Muscle of arm (tissue), 14 donors: ENCODE measurements at places on chromosomes 1 and 21. TPM values are rescaled to one million over a fixed set of nuclear protein-coding genes. Genes with fewer than 3 reads are reported as not detected.

GRCh38 chr1:10471411-10472219, 714 bp downstream of the DFFA start:
- DNase-seq, result no peak

Gene KRTAP21-2
- not detected for polyA plus RNA-seq

DNA sequence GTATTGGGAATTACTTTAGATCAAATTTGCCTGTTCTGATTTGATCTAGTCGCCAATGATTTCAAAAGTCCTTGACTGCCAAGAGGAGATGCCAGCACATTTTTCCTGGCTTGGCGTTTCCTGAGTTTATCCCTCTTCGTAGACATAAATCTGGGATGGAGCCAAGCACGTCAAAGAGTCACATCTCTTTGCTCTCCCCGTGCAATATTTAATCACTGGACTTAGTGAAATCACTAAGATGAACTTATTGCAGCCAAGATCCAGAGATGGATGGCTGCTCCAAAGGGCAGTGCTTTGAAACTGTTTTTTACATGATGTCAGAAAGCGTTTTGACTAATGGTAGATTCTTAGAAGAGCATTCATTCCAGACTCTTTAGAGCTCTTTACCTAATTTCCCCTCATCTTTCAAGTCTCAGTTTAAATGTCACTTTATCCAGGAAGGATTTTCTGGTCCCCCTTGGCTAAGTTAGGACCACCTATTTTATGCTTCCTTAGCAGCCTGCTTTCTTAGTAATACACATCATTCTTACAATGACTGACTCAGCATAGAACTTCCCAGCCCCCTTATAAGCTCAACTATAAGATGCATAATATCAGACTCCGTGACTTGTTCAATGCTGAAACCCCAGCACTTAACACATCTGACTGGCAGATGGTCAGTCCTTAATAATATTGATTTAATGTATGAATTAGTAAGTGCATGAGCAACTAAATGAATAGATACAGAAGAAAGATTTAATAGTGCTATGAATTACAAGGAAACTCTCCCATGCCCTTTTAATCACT, 94.4 kb upstream of the GREM2 start:
- no peak for DNase-seq

DNA sequence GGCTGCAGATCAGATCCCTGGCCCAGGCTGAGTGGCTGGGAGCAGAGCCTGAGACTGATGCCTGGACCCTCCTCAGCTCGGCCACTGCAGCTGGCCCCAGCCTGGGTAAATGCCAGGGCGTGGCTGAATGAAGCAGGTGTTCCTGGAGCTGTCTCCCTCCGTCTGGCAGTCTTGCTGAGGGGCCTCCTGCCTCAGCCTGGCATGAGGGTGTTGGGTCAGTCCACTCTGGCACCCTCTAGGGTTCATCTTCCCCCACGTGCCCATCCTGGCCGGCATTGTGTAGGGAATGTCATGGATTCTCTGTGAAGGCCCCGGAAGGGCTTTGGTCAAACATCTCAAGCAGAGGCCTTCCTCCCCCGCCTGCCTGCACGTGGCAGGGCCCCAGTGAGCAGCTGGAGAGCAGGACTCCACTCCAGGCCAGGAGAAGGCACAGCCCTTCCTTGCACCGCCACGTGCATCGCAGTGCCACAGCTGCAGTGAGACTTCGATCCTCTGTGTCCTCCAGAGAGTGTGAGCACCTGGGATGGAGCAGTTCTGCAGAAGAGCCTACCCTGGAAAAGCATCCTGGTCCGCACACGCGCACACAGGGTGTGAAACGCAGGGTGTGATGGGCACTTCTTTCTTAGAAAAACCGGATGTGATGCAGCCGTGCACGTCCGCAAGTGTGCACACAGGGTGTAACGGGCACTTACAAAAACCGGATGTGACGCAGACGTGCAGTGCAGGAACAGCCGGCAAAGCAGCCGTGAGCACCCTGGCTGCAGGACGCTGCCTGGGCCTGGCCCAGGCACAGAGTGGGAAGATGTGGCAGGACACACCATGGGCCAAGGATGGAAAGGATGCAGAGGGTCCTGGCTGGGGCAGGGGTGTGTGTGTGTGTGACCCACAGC, 4.6 kb upstream of the KRTAP10-4 start:
- DNase-seq, result no peak

- no peak for DNase-seq
These were observed 59.5 kb upstream of the TLR5 start for GRCh38 chr1:223202376-223203033.

DNA sequence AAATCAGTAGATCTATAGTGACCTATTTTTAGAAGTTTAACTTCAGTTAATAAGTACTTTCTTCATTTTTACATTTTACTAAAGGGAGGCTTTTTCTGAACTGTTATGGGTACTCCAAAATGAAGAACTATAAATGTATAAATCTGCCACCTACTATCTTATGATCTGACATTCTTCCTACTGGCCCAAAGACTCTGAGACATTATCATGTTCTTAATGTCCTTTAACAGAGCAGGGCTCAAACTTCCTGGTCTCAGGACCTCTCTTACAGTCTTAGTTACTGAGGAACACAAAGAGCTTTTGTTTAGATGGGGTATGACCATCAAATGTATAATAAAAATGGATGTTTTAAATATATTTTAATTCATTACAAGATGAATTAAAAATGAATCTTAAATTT, 8.9 kb downstream of the TRIM33 start:
- no peak for DNase-seq

GRCh38 chr1:157363660-157364140, 188.6 kb downstream of the FCRL5 start:
- DNase-seq, result no peak

- DNase-seq, result no peak
These were observed 969 bp downstream of the ACAP3 start for GRCh38 chr1:1306661-1307260.

DNA sequence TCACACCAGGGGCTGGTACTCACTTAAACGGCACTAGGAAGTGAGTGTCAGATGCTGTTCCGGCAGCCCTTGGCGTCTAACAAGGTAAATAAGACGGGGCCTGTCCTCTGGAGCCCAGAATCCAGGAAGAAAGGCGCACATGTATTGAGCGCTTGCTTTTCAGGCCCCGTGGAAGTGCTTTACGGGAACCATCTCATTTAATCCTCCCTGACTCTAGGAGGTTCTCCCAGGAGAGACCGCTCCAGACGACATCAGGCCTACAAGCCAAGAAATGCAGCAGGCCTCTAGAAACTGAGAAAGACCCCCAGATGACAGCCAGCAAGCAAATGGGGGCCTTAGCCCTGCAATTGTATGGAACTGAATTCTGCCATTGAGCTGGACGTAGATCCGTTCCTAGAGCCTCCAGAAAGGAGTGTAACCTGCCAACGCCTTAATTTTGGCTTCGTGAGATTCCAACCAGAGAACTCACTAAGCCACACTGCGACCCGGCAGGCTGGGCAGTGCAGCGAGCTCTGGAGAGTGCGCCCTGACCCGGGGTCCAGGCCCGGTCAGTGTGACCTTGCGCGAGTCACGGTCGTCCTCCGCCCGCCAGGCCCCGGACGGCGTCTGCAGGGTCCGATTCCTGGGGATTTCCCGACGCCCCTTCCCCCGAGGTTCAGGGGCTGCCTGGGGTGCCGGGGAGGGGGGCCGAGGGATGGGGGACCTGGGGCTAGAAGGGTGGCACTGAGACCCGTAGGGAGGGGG, 532 bp upstream of the MANEAL start:
- DNase-seq, result no peak

Gene AZIN2
- not detected for polyA plus RNA-seq

Gene LCA5L
- 2.4 TPM for polyA plus RNA-seq

- no peak for DNase-seq
These were observed 94.2 kb downstream of the KCNN3 start for GRCh38 chr1:154775621-154776605.

Gene SYT11
- 15.2 TPM for polyA plus RNA-seq
